ENCODE measurements at places on chromosomes 12 and 14.

- DNase-seq, result no peak
These were observed 3.7 kb downstream of the NUAK1 start for GRCh38 chr12:106135075-106135474.

DNA sequence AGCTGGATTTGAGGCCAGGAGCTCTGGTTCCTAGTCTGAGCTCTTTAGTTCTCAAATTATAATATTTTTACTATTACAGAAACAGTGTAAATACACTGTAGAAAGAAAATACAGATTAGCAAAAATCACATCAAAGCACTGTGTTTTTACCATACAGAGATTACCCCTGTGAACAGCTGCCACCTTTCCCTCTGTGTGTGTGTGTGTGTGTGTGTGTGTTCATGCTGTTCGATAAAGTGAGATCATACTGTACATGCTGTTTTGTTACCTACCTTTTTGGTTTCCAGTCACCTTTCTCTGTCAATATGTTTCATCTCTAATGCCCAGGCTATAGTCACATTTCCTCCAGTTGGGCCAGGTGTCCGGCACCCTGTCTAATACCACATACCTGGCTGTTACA lies 26.9 kb downstream of the MVK start:
- DNase-seq, result no peak

GRCh38 chr14:33030386-33030785 lies 91.7 kb downstream of the NPAS3 start:
- no peak for DNase-seq

DNA sequence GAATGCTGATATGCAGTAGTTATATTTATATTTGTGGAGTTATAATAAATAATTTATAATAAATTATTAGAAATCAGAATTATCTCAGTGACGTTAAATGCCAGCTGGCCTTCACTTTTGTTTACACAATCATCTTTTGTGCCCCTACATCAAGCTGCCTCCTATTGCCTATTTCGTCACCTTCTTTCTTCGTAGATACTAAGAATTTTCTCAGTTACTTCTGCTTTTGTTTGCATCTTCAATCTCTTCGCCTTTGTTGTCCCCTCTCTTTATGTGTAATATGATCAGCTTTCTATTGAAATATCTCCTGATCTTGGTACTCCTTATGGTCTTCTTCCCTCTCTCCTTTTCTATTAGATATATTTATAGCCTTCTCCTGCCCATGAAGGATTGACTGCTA lies 197.0 kb downstream of the ERC1 start:
- no peak for DNase-seq

DNA sequence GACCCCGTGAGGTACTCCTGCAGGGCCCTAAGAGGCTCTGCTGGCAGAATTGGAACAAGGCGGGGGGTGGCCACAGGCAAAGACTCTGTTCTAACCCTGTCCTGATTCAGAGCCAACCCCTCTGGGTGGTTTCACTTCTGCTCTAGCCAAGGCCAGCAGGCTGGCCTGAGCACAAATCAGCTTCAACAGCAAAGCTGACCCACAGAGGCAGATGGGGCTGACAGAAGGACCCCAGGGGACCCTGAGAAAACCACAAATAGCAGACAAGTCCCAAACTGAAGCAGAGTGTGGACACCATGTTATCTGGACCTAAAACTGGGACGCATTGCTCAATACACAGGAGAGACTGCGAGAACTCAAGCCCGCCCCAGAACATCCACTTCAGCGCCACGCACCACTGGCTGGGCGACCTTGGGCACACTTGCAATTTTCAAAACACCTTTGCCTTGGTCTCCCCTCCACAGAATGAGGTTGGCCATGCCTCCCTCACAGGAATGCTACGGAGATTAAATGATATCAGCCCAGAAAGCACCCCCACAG lies 76.4 kb upstream of the DICER1 start:
- no peak for DNase-seq

- peak; percentile 1 for DNase-seq
These were observed 43.9 kb downstream of the DIO3 start for GRCh38 chr14:101604935-101605780.

Measured in progenitor cell of endocrine pancreas (in vitro differentiated cells).